ENCODE measurements at places on chromosomes 3 and 15.

DNA sequence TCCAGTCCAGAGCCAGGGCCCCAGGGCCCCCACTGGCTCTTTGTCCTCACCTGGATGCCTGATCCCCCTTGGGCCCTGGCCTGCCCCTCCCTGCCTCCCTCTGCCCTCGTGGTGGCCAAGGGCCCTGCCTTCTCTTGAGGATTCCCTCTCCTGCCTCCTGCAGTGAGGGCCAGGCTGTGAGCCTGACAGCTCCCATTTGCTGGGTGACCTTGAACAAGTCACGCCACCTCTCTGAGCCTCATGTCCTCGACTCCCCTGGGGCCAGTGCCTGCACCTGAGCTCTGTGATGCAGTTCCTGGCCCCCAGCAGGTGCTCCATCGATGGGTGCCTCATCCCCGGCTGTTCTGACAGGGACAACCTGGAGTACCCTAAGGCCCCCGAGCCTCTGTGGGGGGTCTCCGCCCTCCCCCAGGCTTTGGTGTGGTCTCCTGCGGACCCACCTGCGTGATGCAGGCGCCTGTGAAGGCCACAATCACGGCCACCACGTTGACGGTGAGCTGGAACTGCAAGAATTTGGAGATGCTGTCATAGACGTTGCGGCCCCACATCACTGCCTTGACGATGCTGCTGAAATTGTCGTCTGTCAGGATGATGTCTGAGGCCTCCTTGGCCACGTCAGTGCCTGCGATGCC, 24.1 kb upstream of the SEC13 start:
- no peak for DNase-seq

GRCh38 chr3:25863416-25863959, 73.6 kb downstream of the OXSM start:
- no peak for DNase-seq

GRCh38 chr3:14549256-14549919, 9.2 kb upstream of the GRIP2 start:
- no peak for DNase-seq

DNA sequence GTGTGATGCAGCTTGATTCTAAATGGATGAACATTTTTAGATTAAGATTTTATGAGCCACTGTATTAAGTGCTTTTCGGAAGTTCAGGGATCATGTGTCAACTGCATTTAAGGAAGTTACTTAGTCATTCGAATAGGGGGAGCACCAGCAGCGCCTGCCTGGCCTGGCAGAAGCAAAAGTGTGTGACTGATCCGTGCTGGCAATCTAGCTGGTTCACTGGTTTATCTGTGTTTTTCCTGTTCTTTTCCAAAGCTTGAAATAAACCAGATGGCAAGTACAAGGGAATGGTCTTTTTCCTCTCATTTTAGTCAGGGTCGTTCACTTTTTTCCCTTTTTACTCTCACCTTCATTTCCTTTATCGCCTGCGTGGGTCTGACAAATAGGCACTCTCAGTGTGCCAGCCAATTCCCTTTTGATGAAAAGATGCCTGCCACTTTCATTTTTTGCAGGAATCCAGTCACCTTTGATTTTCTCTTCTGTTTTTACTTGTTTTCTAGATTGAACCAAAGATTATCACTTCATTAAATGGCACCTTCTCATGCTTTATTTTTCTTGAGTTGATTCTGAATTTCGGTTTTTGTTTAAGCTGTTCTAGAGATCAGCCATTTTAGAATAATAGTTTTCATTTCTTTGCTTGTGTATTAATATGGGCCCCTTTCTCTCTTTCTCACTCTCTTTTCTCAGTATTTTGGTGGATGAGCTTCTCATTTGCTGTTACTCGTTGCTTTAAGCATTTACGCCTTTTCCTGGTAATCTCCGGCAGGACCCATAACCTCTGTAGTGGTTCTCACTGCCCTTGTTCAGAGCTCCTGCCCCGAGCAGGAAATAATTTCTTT, 2.8 kb downstream of the ABHD2 start:
- peak; percentile 72 for DNase-seq

GRCh38 chr15:92471288-92471687, 77.6 kb downstream of the ST8SIA2 start:
- DNase-seq, result no peak

DNA sequence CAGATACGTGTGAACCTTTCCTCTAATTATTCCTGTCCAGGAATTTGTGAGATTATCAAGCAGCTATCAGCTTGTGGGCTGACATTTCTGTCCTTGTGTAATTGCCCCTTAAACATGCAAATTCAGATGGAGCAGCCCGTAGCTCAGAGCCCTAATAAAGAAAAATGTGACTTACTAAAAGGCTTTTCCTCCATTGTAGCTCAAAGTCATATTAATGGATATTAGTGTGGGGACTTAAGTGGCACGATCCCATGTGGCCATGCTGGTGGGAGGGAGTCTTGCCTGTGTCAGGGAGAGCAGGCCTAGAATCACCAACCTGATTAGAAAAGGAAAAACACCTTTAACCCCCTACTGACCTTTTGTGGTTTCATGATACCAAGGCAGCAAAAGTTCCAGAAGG, 399.2 kb downstream of the LRTM1 start:
- DNase-seq, result no peak

DNA sequence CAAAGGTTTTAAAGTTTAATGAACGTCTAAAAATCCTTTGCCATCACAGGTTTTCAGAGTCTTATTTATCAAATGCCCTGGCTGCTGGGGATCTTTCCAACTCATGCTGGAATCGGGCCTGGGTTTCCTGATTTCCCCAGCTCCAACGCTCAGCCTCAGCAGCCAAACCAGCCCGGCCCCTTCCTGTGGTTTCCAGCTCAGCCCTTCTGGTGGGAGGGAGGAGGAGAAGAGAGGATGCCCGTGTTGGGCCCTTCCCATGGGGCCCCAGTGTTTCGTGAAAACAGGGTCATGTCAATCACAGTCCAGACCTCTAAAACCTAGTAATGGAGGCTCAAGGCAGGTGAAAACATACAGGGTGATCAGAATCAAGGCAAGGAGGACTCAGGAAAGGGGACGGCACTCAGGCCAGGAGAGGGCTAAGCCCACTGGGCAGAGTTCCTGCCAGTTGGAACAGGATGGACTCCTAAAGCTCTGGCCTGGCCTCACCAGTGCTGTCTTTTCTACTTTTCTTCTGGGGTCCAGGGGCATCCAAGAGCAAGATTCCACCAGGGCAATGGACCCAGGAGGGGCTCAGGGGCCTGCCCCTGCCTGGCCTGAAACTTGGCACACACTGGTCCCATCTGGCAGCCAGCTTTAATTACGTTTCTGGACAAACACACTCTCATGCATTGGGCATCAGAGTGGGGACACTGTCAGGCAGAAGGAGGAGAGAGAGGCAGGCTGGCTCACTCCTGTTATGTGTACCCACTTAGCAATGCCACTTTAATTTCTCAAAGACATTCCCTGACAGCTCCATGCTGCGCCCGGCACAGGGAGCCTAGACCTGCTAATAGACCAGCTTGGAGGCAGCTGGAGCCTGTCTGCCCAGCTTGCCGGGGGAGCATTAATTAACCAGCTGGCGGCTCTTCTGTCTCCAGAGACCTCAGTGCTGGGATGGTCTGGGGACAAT, 194.6 kb downstream of the FAM43A start:
- no peak for DNase-seq

GRCh38 chr3:55000546-55000945, 72.7 kb upstream of the LRTM1 start:
- DNase-seq, result peak; percentile 87

DNA sequence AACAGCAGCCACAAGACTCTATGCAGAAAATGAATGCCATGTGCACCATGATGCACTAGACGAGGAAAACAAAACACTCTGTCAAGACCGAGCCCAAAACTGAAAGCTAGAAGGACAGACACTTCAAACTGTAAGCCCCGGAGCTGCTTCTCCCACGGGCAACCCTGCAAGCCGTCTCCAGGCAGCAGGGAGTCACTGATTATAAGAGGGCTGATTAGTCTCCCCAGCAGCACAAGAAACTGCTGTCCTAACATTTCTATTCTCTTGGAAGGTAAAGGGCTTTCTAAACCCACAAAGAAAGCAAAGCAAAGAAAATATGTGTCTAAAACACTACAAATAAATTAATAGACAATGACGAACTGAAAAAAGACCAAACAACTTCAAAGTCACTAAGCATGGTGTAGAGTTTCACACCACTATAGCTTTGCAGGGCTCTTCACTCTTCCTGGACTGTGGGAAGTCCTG, 15.5 kb downstream of the TBC1D2B start:
- peak; percentile 74 for DNase-seq

DNA sequence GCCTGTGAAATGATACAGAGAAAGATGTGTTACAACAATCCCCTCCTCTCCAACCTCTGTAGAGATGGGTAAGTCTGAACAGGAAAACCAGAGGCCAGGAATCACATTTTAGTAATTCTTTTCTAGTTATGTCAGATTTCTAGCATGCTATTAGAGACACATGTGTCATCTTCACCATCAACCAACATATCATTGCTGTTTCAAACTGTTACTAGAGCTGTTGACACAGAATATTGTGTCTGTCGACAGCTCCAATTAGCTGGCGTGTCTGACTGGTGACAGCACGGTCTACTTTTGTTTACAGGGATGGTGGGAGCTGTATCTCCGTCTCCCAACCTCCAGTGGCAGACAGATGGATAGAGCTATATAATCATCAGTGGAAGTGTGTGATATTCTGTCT, 393.2 kb downstream of the SOX2 start:
- DNase-seq, result no peak

- peak; percentile 95 for DNase-seq
Measured at GRCh38 chr15:64430000-64430735, 30.2 kb upstream of the ZNF609 start.

- DNase-seq, result no peak
Measured at GRCh38 chr3:149625795-149626194, 32.0 kb downstream of the WWTR1 start.

- no peak for DNase-seq
Measured at GRCh38 chr3:78994174-78995027, 773.4 kb downstream of the ROBO1 start.

GRCh38 chr15:27990521-27991515, 108.3 kb downstream of the OCA2 start:
- no peak for DNase-seq

DNA sequence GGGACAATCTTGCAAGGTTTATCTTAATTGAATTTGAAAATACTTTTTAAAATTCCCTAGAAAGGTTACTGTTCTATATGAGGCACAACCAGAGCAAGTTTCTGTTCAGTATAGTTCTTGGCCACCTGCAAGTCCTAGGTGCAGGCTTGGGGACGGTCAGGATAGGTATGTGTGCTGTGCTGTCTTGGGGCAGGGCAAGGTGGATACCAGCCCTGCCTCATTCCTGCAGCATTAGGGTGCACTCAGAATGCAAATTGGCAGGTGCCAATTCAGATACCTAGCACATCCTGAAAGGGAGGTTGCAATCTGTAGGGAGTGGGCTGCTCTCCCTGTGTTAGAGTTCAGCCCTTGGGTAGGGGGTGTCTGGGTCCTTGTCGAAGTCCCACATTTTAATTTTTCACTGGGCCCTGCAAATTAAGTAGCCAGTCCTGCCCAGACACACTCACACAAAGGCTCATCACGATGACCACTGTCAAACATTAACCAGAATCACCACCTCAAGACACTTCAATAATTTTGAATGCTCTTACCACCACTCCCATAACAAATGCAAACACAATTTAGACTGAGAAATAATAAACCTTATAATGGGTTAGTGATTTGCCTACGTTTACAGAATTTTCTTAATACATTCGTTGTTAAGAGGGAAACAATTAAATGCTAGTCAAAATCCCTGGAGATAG, 838.0 kb upstream of the NR2F2 start:
- no peak for DNase-seq

GRCh38 chr3:130117933-130118332, 36.3 kb downstream of the ALG1L2 start:
- no peak for DNase-seq

GRCh38 chr3:182644790-182645433, 148.4 kb upstream of the ATP11B start:
- DNase-seq, result no peak

DNA sequence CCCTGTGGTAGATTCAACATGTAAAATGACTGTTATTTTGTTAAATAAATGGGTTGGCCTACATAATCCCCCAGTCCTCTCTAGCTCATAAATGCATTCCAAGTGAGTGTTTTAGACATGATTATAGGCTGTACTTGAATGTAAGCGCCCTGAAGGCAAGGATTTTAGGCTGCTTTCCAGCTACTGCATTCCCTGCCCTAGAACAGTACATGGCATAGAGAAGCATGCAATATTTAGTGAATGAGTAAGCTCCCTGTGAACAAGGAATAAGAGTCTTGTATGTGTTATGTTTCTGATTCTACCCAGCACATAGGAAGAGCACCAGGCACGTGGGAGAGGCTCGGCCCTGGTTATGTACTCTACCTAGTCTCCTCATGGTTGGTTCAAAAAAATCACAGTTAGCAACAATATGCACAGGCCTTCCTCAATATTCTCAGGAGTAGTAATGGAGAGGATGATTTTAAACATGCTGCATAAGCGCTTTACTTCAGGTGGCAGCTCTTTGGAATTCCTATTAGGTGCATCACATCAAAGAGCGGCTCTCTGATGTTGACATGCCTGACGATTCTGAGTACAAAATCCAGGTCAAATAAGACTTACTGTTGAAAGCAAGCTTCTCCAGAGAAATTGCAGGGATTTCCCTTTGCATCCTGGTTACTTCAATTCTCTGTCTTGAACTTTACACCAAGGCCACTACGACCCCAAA, 456.6 kb downstream of the MAGI1 start:
- DNase-seq, result no peak

GRCh38 chr15:92468991-92469390, 75.3 kb downstream of the ST8SIA2 start:
- DNase-seq, result no peak

DNA sequence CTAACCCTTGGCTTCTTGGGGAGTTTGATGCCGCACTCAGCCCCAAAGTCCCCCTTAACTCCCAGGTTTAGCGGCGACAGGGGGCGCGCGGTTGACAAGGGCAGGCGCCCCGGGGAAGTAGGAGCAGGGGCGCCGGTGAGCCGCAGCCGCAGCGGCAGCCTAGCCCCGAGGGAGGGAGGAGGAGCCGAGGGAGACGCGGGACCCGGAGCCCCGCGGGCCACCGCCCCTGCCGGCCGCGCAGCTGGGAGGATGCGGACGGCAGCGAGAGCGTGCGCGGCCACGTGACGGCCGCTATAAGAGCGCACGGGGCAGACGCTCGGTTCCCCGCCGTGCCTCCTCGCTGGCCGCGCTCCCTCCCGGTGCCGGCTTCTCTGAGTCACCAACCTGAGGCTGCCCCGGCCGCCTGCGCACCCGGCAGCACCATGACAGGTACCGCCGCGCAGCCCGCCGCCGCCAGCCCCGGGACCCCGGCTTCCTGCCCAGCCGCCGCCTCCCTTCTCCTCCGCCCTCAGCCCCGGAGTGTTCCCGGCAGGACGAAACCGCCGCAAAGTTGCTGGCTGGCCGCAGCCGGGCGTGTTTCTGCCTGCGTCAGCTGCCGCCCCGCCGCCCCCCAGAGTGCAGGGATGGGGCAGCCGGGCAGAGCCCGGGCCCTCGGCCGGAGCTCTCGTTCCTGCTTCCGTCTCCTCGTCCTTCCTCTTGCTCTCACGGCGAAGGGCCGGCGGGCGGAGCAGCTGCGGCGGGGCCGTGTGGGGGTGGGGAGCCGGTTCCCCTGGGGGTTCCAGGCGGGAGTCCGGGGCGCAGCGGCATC, at the start of gene GYG1:
TSS of gene GYG1 (plus strand) at position 322 of the 808 bp plus-strand sequence. CDS start at position 423, 101 bp downstream.
- peak; percentile 74 for DNase-seq

All from amniotic epithelial cell (primary cell).